ENCODE measurements at places on chromosomes 7 and 10. TPM values are rescaled to one million over a fixed set of nuclear protein-coding genes. Genes with fewer than 3 reads are reported as not detected.
A peak's percentile ranks its signal among the peaks of the same experiment; 100 is the strongest.

DNA sequence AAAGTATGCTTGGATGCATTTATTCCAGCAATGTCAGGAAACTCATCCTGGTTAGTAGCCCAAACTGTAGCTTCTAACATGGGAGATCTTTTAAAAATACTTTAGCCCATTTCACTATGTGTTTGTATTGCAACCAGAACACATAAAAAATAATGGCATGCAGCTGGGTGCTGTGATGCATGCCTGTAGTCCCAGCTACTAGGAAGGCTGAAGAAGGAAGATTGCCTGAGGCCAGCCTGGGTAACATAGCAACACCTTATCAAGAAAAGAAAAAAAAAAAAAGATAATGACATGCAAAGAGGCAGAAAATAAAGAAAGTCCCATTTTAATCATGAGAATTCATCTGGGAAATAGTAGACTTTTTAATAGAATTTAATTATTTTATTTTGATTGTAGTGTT lies 517.0 kb upstream of the TEX47 start:
- DNase-seq = no peak
- H3K27ac ChIP-seq = no peak overlapping the region
- H3K4me1 ChIP-seq = no peaks in the 10 kb centered on the region
- no peak overlapping the region for H3K4me3 ChIP-seq
- H3K36me3 ChIP-seq = no peaks in the 10 kb centered on the region

DNA sequence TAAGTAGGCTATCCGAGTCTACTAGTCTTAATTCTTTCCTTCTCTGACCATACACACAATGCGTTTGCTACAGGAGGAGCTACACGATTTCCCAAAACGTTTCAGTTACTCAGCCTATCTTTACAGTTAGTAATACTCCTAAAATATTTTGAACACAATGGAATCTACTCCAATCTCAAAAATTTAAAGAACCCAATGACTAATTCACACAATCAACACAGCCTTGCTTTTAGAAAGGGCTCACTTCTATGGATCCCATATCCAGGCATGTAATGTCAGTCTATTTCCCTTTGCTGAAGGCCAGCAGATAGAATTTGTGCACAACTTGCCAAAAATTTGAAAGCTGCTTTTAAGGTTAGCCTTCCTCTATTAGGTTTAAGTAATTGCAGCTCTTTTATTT lies 107.2 kb downstream of the VPS41 start:
- no peaks in the 10 kb centered on the region for H3K36me3 ChIP-seq
- H3K4me3 ChIP-seq = no peak overlapping the region
- no peak overlapping the region for H3K27ac ChIP-seq
- DNase-seq = no peak

Gene GRM3
- total RNA-seq = not detected

Gene ABCA13
- not detected for total RNA-seq

- H3K36me3 ChIP-seq = no peaks in the 10 kb centered on the region
- H3K27ac ChIP-seq = no peak overlapping the region
- no peak overlapping the region for H3K4me3 ChIP-seq
- no peak for DNase-seq
- no peaks in the 10 kb centered on the region for H3K27me3 ChIP-seq
Observed at GRCh38 chr10:78058562-78058961, 24.9 kb downstream of the RPS24 start.

DNA sequence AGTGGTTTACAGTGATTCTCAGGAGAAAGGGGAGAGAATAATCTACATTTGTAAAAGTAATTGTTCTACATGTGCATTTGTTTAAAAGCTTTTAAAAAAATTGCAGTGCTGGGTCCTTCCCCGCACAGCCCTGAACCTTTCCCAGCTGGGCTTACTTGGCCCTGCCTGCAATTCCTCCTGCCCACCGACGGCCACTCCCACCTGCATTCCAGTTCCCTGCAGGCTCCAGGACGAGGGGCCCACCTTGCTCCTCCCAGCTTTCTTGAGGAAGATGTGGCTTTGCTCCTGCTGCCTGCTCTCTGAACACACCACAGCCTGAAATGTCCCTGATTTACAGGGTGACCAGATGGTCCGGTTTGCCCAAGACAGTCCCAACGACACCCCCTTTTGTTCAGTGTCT lies 222.7 kb downstream of the PRPF18 start:
- H3K4me1 ChIP-seq = peaks cover 18% of the 10 kb centered on the region
- no peaks in the 10 kb centered on the region for H3K36me3 ChIP-seq
- no peak overlapping the region for H3K4me3 ChIP-seq

GRCh38 chr10:103040418-103040817 lies 122.3 kb downstream of the CNNM2 start:
- no peak for DNase-seq
- no peak overlapping the region for H3K27ac ChIP-seq
- H3K27me3 ChIP-seq = no peaks in the 10 kb centered on the region

Gene IFIT1B
- not detected for total RNA-seq

GRCh38 chr10:125692196-125692595 lies 9.2 kb upstream of the TEX36 start:
- no peaks in the 10 kb centered on the region for H3K4me1 ChIP-seq
- no peak for DNase-seq
- peaks cover 7% of the 10 kb centered on the region for H3K27me3 ChIP-seq
- H3K27ac ChIP-seq = no peak overlapping the region
- H3K4me3 ChIP-seq = no peak overlapping the region

- H3K27ac ChIP-seq = no peak overlapping the region
- no peak for DNase-seq
- no peaks in the 10 kb centered on the region for H3K36me3 ChIP-seq
- peaks cover 7% of the 10 kb centered on the region for H3K27me3 ChIP-seq
Observed at GRCh38 chr7:48183370-48183743, 12.1 kb downstream of the ABCA13 start.

Gene HOXA7
- total RNA-seq = not detected

DNA sequence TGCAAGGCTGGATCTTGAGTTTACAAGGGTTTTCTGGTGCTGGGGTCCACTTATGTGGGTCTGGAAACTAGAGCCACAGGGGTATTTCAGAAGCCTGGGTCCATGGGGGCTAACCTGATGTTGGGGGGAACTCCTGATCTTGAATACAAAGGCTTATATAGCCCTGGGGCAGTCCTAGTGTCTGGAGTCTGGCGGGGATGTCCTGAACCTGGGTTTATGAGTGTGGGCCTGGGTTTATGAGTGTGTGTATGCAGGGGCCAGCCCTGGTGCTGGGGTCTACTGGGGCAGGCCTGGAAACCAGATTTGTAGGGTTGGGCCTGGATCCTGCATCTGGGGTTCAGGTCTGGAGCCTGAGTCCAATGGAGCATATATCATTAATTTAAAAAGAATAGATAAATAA lies 146.5 kb upstream of the C1GALT1 start:
- H3K4me1 ChIP-seq = no peaks in the 10 kb centered on the region
- no peak for DNase-seq
- H3K36me3 ChIP-seq = no peaks in the 10 kb centered on the region
- peaks cover 3% of the 10 kb centered on the region for H3K27me3 ChIP-seq
- H3K4me3 ChIP-seq = no peak overlapping the region

DNA sequence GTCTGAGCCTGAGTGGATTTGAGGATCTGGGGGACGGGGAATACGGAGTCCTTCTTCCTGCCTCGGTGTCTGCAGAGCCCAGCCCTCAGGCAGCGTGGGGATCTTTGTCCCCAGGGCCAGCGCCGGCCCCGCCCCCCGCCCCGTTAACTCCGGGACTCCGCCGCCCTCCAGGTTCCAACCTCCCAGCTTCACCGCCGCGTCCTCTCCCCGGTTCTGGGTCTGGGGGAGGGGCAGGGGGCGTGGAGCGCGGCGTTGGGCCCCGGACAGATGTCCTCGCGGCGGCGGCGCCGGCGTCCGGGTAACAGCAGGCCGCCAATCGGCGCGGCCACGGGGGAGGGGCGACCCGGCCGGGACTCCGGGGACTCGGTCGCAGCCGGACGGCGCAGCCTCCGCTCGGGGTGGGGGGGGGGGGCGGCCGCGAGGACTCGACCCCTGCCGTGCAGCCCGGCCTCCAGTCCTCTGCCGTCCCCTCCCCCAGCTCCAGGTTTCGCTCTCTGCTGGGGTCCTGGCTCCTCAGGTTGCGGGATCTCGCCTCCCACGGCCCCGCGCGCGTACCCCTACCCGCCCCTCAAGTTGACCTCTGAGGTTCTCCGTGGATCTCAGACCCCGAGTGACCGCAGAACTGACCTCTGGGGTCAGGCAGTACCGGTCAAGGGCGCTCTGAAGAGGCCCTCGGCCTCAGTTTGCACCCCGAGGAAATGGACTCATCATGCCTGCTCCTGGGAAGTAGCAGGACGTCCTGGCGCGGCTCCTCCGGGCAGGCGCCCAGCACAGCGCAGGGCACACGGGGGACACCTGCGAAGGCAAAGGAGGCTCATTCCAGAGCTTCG lies 2.3 kb upstream of the ELFN1 start:
- DNase-seq = no peak
- H3K27me3 ChIP-seq = peaks cover 37% of the 10 kb centered on the region
- H3K4me1 ChIP-seq = peaks cover 15% of the 10 kb centered on the region
- H3K36me3 ChIP-seq = no peaks in the 10 kb centered on the region
- no peak overlapping the region for H3K4me3 ChIP-seq
- H3K27ac ChIP-seq = no peak overlapping the region

GRCh38 chr7:101154693-101155102 lies 422 bp downstream of the AP1S1 start:
- no peak overlapping the region for H3K27ac ChIP-seq
- no peak for DNase-seq
- H3K27me3 ChIP-seq = peaks cover 8% of the 10 kb centered on the region
- peaks cover 15% of the 10 kb centered on the region for H3K36me3 ChIP-seq

GRCh38 chr7:87127019-87127418 lies 25.2 kb upstream of the DMTF1 start:
- no peaks in the 10 kb centered on the region for H3K4me1 ChIP-seq
- DNase-seq = no peak
- H3K4me3 ChIP-seq = no peak overlapping the region
- peaks cover 1% of the 10 kb centered on the region for H3K27me3 ChIP-seq
- no peaks in the 10 kb centered on the region for H3K36me3 ChIP-seq

- no peaks in the 10 kb centered on the region for H3K4me1 ChIP-seq
- no peak for DNase-seq
- H3K27me3 ChIP-seq = no peaks in the 10 kb centered on the region
Observed at GRCh38 chr10:107280293-107280692, 115.8 kb upstream of the SORCS1 start.

- DNase-seq = no peak
- peaks cover 16% of the 10 kb centered on the region for H3K4me1 ChIP-seq
- no peaks in the 10 kb centered on the region for H3K36me3 ChIP-seq
- H3K27ac ChIP-seq = no peak overlapping the region
- no peak overlapping the region for H3K4me3 ChIP-seq
- no peaks in the 10 kb centered on the region for H3K27me3 ChIP-seq
Observed at GRCh38 chr10:43461950-43462349, 25.0 kb downstream of the ZNF487 start.

Gene MLXIPL
- not detected for total RNA-seq

Gene WEE2
- total RNA-seq = not detected

DNA sequence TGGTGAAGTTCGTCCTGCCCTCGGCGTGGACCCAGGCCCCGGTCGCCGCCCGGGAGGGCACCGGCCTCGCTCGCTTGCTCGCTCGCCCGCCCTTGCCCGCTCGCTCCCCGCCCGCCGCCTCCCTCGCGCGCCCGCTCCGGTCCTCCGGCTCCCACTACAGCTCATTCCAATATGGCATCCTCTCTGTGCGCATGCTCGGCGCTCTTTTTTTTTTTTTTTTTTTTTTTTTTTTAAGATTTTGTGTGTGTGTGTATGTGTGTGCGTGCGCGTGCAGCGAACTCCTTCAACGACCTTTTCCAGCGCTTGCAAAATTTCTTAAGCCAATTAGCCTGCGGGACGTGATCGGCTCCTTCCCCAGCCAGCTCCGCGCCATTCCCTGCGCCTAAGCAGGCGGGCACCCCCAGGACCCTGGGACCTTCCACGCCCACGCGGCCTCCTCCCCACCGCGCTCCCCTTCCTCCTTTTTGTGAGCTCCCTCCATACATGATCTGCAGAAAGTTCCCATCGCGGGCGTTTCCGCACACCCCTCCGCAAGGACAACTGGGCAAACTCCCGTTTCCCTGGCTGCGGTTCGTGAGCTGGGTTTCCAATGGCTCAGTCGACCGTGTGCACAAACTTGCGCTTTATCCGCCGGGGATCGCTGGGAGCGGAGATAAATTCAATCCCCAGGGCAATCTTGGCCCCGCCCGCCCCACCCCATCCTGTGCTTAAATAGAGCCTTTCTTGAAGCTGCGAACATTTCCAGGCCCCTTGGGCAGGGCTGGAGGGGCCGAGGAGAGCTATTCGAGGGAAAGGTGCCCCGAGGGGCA lies at the start of gene SFMBT2:
Gene SFMBT2 (minus strand): TSS at position 173 of the 809 bp plus-strand sequence. CDS start 29,136 bp downstream, outside the sequence.
- H3K36me3 ChIP-seq = peaks cover 5% of the 10 kb centered on the region
- DNase-seq = peak; percentile 73
- H3K27me3 ChIP-seq = peaks cover 41% of the 10 kb centered on the region
- peak within 1 kb of the TSS; percentile 79 for H3K27ac ChIP-seq
- H3K4me3 ChIP-seq = peak within 1 kb of the TSS; percentile 89
